Calu3 (cell line): ENCODE measurements at places on chromosomes 16 and 17. TPM values are rescaled to one million over a fixed set of nuclear protein-coding genes. Genes with fewer than 3 reads are reported as not detected.

The ST6GALNAC1 gene
- total RNA-seq: 52.2 and 52.4 TPM in 2 replicates

The PIRT gene
- not detected in 2 replicates for total RNA-seq

The ERAL1 gene
- total RNA-seq: 47.2 and 48.4 TPM in 2 replicates

The RNU2-1 gene
- 5,045 and 5,662 TPM in 2 replicates for total RNA-seq

The STX1B gene
- total RNA-seq: 0.61 and 1.3 TPM in 2 replicates

The NOTUM gene
- not detected in 2 replicates for total RNA-seq

The CLEC18A gene
- total RNA-seq: 2.2 and 3.6 TPM in 2 replicates

The P4HB gene
- total RNA-seq: 750 and 777 TPM in 2 replicates

The MPV17L gene
- 10.0 and 11.5 TPM in 2 replicates for total RNA-seq

The DNASE1L2 gene
- 5.7 and 7.5 TPM in 2 replicates for total RNA-seq

The KRTAP4-4 gene
- not detected in 2 replicates for total RNA-seq

DNA sequence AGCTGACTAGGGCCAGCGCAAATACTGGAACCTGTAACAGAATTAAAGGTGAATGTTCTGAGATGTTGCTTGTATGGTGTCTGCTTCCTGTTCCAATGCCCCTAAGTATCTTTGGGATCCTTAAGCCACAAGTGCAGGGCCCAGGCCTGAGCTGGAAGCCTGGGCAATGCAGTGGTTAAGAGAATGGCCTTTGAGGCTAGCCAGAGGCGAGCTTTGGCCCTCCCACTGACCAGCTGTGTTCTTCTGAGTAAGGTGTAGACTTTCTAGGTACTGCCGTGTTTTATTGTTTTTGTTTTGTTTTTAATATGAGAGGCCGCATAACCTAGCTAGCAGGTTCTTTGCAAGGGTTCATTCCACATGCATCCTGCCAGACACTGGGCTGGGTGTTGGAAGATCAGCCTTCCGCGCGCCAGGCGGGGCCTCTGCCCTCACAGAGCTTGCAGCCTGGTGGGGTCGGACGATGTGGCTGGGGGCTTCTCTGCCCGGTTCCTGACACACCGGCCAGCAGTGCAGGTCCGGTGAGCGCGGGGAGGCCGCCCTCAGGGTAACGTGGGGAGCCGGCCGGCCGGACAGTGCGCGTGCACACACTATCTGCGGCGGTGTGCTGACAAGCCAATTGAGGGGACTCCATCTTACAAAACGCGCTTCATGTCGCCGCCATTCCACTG is 551 bp upstream of the MLX start:
- DNase-seq: no peak

DNA sequence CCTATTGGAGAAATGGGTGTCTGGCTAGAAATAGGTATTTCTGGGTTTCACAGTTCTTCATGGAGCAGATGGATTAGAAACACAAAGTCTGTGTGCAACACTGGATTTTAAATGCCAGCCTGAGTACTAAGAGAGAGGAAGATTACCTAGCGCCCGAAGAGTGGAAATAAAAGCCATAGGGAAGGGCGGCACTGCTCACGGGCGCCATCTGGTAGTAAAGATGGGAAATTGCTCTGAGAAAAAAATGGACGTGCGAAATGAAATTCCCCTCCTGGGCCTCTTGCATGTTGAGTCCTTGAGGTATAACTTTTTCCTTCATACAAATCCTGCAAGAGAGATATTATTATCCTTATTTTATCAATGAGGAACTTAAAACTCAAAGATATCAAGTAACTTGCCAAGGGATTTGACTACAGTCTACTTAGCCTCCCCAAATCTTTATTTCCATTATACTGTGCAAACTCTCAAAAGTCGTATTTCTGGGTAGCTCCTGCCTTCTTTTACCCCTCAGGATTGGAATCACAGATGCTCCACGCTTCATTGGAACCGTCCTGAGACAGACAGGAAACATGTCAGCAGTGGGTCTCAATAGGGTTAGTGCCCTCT is 72.8 kb downstream of the MMD start:
- peak; percentile 31 for DNase-seq

GRCh38 chr17:73795730-73796129 is 151.5 kb upstream of the SDK2 start:
- DNase-seq: no peak

GRCh38 chr16:50980666-50981065 is 170.4 kb downstream of the SALL1 start:
- no peak for DNase-seq

DNA sequence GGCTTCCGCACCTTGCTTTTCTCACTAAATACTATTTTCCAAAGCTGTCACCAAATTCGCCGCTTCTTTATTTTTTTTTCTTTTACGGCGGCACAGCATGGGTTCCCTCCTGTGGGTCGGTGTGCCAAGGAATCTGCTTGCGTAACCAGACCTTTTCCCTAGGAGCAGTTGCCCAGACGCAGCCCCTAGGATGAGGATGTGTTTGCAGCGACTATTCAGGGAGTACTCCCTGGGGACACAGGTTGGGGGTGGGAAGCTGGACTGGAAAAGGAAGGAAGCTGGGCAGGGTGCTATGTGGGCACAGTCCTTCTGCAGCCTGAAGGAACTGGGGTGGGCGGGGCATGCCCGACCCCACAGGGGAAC is 49.0 kb upstream of the ZCCHC14 start:
- no peak for DNase-seq

GRCh38 chr16:87332150-87332549 is 15.0 kb upstream of the C16orf95 start:
- peak; percentile 23 for DNase-seq

DNA sequence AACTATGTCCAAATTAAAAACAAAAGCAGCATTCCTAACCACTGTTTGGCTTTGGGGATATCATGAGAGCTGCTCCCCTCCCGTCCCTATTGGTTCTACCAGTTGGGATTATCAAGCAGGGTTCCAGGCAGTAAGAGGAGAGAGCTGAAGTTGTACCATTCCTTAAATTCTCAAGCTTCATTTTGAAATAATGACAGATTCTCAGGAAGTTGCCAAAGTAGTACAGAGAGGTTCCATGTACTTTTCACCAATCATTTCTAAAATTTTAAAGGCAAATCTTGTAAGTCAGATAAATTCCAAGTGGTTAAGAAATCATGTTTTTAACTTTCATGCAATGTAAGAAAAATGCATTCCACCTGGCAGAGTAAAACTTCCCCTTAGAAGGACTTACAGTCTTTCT is 36.9 kb downstream of the TEX2 start:
- DNase-seq: no peak

DNA sequence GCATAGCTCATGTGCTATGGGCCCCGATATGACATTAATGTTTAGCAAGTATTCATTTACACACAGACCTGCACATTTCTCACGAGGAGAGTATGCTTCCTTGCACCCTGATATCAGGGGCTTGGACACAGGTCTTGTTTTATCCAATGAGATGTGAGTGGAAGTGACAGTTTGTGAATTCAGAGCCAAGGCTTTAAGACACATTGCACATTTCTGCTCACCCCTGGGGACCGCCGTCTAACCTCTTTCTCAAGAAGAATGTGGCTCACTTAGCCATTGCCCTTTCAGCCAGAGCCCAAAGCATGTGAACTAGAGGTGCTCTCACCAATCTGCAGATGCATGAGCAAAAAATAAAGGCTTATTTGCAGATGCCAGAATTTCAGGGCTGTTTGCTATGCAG is 116.1 kb upstream of the C16orf82 start:
- no peak for DNase-seq

DNA sequence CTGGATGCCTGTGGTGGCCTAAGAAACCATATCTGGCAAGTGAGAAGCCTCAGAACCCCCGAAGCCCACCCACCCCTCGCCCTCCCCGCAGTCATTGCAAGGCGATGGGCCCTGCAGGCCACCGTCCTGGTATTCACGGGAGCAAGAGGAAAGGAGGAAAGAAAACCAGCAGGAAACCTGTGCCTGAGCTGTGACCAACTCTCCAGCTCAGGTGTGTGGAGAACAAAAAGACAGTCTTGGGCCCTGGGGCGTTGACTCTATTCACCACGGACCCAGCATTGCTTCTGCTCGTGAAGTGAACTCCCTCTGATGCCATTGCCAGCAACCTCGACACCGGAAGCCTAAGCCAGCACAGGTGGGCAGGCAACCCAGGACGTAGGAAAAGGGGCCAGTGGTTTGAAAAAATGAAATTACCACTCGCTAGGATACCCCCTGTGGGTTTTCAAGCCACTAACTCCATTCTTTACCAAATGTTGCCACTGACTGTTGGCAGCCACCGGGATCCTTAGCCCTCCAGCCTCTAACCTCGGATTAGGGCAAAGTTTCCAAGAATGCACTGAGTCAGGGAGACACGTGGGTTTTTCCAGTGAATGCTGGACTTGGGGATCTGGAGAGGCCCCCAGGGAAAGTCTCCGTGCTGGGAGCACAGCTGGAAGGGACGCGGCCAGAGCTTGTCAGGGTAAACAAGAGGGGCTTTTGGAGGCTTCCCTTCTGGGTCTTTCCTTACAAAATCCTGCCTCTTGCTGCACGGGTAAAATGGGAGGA is 25.1 kb downstream of the FA2H start:
- no peak for DNase-seq

GRCh38 chr16:57800200-57801097 is 1.8 kb downstream of the KIFC3 start:
- no peak for DNase-seq

DNA sequence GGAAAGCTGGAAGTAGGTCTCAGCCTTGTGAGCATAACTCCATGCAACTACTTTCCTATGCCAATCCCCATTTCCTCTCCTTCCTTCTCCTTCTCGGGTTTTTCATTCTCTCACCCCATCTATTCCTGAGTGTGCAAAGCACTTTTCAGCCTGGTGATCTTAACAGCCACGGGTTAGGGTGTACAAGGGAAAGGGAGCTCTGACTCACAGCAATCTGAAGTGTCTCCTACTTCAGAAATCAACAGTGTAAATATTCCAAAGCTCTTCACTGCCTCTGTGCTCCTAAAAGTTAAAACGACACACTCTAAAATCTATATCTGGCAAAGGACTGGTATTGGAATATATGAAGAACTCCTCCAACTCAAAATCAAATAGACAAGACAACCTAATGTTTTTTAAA is 268.0 kb upstream of the IRX3 start:
- no peak for DNase-seq

DNA sequence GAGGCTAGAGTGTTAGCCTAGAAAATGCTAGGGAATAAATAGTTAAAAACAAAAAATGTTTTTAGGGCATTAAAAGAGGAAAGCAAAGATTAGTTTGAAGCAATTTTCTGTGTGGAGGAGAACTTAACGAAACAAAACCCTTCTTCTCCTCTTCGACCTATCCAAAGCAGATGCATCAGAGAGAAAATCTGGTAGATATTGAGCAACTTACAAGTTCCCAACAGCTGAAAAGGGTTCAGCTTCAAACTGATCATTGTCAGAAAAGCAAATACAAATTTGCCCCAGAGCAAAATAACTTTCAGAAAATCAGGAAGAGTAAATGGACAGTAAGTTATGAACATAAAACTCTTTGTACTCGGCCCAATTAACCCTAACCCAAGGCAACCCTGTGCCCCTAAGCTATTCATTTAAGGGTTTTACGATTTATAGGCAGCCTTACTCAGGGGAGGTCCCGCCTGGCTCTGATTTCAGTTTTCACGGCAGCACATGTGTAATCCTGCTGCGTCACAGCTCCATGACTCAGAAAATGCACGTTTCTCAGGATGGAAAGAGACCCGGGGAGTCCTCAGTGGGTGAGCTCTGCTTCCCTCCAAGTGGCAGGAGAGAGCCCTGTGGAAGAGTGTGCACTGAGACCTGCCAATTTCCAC is 405.7 kb upstream of the SALL1 start:
- peak; percentile 34 for DNase-seq

- no peak for DNase-seq
These were observed 6.7 kb downstream of the SYNGR2 start for GRCh38 chr17:78174870-78175642.

DNA sequence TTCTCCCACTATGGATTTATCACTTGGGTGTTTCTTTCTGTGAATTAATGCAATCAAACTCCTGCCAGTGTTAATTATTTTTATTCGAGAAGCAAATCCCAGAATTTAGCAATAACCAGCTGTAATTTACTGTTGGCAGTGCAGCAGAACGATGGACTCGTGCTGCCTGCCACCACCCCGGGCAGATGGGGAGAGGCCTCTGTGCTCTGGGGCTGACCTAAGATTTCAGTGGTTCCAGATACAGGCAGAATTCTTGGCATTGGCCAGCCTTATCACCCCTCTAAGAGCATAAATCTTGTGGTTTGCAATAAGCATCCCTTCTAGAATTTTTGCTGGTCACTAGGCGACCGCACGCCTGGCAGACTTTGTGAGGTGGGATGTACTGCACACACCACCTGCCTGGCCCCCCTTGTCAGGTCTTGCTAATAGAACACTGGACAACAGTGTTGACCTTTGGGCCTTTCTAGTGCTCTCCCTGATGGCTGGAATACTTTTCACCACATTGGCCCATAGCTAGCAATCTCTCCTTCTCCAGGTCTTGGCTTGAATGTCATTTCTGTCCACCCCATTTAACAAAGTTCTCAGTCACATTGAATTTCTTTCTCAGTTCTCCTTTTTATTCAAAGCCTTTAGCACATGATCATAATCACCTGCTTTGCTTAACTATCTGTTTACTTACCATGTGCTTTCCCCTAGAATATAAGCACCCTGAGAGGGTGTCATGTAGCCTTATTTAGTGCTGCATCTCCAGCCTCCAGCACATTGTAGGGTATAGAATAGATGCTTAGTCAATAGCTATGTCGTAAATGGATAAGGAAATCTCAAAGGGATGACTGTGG is 122.1 kb upstream of the DYNLRB2 start:
- DNase-seq: no peak

GRCh38 chr17:30796016-30796415 is 28.5 kb downstream of the CRLF3 start:
- no peak for DNase-seq

GRCh38 chr17:6495450-6496115 is 51.3 kb downstream of the PIMREG start:
- DNase-seq: no peak

- no peak for DNase-seq
These were observed 13.7 kb downstream of the PDP2 start for GRCh38 chr16:66894055-66894454.

DNA sequence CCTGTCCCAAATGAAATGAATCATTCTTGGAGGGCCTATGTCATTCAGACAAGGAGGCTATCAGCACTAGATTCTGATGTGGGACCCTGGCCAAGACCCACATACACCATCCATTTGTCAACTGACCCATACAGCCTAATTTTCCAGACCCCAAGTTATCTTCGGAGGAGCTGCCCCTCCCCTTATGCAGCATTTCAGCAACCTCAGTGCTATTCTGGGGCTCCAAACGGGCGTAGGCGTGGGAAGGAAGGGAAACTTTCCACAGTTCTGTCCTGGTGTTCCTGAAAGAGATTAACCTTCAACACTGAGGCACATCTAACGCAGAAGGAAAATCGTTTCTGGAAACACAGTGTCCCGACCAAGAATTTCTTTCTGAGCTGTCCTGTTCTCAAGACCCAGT is 86.7 kb downstream of the MYH11 start:
- no peak for DNase-seq

- no peak for DNase-seq
These were observed 187.8 kb downstream of the RAB11FIP4 start for GRCh38 chr17:31579265-31579664.
